ENCODE measurements at places on chromosomes 3 and 15. TPM values are rescaled to one million over a fixed set of nuclear protein-coding genes. Genes with fewer than 3 reads are reported as not detected.

The CGNL1 gene
- 0.35 TPM for total RNA-seq

The QRICH1 gene
- 61.3 TPM for total RNA-seq

DNA sequence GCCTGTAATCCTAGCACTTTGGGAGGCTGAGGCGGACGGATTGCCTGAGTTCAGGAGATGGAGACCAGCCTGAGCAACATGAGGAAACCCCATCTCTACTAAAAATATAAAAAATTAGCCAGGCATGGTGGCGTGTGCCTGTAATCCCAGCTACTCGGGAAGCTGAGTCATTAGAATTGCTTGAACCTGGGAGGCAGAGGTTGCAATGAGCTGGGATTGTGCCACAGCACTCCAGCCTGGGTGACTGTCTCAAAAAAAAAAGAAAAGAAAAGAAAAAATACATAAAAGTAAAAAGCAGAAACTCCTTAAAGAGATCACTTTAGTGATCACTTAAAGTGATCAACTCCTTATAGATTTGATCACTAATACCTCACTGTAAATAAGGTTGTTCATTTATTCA, 78.0 kb downstream of the GMPS start:
- DNase-seq: no peak

- DNase-seq: no peak
Observed at GRCh38 chr15:65630760-65631159, 9.0 kb downstream of the SLC24A1 start.

DNA sequence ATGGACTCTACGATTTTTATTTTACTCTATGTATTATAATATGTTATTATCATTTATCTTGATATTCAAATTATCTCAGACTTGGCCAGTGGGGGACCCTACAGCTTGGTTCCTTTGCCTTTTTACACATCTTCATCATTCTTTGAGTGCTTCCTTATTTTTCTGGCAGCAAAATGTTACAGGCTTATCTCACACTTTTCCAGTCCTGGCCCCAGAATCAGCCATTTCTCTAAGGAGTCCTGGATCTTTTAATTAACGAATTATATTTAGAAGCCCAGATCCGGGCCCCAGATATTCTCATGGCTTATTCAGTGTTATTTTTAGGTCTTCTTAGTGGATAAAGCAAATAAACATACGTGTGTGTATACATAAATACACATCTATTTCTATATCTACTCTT, 32.8 kb upstream of the MELTF start:
- no peak for DNase-seq

- no peak for DNase-seq
Observed at GRCh38 chr3:21642433-21642832, 108.6 kb downstream of the ZNF385D start.

- DNase-seq: no peak
Observed at GRCh38 chr3:22098021-22098420, 347.0 kb upstream of the ZNF385D start.

DNA sequence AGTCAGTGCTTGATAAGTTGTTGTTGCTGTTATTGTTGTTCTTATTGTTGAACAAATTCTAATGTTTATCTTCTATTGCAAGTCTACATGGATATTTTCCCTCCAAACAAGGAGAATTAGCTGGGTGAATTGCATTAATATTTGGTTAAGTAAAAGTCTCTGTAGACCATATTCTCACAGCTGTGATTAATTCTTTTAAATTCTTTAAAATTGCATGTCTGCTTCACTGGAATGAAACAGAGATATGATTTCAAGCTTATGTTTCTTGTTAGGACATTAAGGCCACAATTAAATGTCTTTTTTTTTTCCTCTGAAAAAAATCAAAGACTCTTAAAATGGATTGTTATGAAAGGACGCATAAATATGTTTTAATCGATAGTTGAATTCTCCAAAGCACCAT, 153.4 kb downstream of the EBLN2 start:
- no peak for DNase-seq
